NCI-H446 (cell line): ENCODE measurements at places on chromosomes 3 and 15.

DNA sequence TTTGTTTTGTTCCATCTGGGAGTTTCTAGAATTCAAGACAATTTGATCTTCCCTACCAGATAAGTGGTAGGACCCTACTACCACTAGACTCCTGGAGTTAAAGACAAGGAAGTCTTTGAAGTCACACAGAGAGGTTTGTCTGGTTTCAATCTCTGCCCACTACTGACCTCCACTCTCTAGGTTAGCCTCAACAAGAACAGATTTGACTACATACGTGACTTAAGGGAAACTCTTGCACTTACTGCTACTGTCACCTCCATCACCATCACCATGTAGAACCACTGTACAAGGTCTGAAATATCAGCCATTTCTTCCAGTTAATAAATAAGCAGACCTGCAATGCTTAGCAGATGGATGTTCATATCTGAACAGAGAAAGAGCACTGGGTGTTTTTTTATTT is 148.3 kb upstream of the ARHGEF26 start:
- no peak for DNase-seq

- DNase-seq: no peak
Observed at GRCh38 chr15:26639966-26640365, 132.9 kb downstream of the GABRB3 start.

DNA sequence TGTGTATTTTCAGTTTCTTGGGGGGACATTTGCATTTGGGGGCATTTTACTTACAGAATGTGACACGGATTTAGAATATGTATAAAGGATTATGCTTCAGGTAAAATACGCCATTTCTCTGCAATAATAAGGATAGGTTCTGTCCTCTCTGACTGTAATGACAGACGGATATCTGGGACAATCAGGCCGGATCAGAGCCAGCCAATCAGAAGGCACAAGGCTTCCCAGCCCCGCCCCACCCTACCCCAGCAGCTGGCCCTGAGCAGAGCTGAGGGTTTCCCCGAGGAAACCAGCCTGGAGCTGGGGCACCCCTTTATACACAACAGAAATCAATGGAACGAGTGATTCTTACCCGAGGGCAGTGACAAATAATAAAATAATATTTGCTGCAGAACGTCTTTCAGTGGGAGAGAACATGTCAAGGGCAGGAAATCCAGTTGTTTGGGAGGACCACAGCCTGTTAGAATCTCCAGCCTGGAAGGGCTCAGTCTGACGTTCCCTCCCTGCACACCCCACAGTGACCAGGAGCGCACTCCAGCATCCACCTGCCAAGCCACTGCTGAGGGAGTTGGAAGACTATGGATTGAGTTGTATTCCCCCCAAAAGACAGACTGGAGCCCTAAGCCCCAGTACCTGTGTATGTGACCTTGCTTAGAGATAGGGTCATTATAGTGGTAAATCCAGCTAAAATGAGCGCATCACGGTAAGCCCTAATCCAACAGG is 30.3 kb upstream of the SEC13 start:
- no peak for DNase-seq

GRCh38 chr15:39433376-39433775 is 147.5 kb upstream of the THBS1 start:
- no peak for DNase-seq

DNA sequence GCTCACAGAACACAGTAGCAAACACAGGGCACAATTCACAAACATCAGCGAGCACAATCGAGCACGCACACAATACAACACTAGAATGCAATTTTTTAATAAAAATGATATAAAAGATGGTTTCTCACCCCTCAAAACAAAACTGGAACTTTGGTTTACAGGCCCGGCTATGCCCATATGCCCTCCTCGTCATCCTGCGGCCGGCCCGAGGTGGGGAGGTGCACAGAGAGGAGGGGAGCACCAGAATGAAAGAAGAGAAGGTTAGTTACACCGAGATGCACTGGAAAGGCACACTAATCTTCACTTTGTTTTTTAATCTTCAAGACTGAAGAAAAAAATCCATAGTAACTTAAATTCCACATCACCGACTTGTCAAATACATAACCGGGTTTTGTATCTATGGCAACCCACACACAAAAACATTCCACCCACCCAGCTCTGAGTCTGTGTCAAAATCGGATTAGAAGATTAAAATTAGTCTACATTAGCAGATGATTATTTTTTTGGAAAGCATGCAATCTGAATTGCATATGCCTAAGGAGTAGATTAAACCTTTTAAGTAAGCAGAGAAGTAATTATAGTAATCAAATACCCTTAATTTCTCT is 196.7 kb upstream of the WNT5A start:
- no peak for DNase-seq

GRCh38 chr3:151835751-151836525 is 22.0 kb downstream of the AADAC start:
- DNase-seq: no peak
